Fibroblast of skin of abdomen (primary cell): ENCODE measurements at places on chromosomes 16 and 17.

DNA sequence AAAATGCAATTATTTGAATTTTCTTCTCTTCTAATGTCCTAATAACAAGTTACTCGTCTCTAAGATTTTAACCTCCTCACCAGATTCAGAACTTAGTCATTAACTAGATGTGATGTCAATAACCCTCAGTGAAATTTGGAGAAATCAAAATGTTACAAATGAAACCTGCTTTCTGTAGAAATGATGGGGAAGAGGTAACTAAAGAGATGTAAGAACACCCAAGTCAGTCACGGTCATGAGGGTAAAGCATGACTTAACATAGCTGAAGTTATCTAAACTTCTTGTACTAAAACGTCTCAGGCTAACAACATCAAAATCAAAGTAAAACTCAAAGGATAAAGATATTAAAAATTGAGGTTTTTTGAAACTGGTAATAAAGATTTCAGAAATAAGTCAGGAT lies 9.7 kb downstream of the RNFT1 start:
- no peak for DNase-seq

DNA sequence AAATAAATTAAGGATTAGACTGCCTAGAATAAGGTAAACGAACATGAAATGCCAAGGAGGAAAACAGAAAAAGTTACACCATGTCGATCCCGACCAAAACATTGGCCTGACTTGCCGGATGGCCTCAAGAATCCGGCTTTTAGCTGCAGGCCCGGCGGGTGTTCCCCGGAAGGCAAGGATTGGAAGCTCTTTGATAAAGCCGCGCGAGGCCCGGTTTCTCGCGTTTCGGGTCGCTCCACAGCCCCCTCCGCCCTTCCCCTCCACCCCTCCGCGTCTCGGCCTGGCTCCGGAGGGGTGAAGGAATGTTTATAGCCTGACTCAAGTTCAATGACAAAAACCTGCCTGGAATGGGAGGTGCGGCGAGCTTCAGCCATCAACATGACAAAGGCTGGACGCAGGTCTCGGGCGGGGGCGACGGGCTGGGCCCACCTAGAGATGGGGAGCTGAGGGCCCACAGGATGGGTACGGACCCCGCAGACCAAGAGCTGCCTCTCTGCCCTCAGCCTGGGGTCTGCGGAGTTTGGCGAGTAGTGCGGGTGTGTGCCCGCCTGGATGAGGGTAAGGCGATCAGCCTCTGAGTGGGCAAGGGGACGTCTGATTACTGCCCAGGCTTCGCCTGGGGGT lies 2.6 kb downstream of the PRAC1 start:
- no peak for DNase-seq

- no peak for DNase-seq
Observed at GRCh38 chr16:85860413-85861094, 38.4 kb upstream of the IRF8 start.

DNA sequence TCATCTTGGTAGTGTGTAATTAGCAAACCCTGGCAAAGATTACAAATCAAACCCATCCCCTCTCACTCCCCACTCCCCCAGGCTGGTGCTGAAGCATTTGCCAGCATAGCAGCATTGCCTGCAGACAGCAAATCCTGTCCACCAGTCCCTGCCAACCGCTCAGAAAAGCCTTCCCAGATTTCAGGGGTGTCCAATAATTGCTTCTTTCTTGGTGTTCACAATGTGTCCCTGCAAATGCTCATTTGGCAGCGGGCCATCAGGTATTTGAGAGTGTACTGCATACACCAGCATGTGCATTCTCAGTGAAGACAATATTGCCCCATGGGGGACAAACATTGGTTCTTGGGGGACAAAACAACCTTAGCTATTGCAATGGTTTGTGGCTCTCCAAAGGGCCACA lies 28.2 kb downstream of the ORC6 start:
- no peak for DNase-seq

DNA sequence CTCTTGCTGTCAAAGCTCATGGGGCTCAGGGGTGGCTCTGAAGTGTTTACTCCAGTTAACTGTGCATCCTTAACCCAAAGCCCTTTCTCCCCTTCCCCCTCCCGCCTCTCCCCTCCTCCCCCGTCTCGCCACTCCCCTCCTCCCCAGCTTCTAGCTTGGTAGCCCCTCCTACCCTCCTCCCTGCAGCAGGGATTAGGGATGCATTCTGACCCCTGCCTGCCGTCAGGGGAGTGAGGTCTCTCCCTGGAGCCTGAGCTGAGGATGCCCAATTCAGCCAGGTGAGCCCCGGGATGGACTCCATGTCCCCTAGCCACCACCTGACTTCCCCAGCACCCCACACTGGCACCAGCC lies 1.6 kb downstream of the HS3ST6 start:
- DNase-seq: no peak

GRCh38 chr17:56440419-56440818 lies 153.1 kb upstream of the NOG start:
- DNase-seq: peak; percentile 42
